ENCODE measurements at places on chromosomes 6 and 20.
A peak's percentile ranks its signal among the peaks of the same experiment; 100 is the strongest.

- no peak for DNase-seq
Observed at GRCh38 chr6:140579918-140580317, 1205.5 kb upstream of the CITED2 start.

GRCh38 chr6:41680182-41680965, 42.1 kb downstream of the MDFI start:
- DNase-seq: no peak

DNA sequence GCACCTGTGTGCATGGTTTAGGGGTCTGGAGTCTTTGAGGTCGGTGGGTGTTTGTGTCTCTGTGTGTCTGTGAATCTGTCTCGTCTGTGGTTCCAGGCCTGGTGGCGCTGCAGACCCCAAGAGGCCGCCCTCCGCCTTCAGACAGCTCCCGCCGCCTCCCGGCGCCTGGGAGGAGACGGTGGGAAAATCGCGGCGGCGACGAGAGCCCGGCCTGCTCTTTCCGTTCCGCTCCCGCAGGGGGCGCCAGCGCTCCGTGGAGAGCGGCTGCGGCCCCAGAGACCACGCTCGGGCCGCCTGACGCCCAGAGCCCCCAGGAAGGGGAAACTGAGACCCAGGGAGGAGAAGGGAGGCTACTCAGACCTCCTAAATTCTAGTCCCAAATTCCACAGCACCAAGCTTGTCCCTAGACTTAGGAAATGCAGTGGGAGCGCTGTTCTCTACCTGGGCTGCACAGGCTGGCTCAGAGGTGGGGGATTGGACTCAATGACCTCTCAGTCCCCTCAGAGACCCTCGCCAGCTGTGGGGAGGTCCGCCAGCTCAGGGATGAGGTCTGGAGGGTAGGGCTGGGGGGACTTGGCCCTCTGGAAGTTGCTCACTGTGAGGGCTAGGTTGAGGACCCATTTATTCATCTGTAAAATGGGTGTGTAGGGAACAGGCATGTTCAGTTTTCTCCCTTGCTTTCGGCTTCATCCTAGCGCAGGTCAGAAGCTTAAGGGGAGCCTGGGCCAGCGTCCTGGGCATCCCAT, 36.9 kb upstream of the BLCAP start:
- peak; percentile 77 for DNase-seq

- DNase-seq: no peak
Observed at GRCh38 chr6:626236-626635, 30.7 kb downstream of the HUS1B start.
